Activated naive CD4-positive, alpha-beta T cell treated with anti-CD3 and anti-CD28 coated beads for 36 hours (primary cell): ENCODE measurements at places on chromosomes 3 and 15.

DNA sequence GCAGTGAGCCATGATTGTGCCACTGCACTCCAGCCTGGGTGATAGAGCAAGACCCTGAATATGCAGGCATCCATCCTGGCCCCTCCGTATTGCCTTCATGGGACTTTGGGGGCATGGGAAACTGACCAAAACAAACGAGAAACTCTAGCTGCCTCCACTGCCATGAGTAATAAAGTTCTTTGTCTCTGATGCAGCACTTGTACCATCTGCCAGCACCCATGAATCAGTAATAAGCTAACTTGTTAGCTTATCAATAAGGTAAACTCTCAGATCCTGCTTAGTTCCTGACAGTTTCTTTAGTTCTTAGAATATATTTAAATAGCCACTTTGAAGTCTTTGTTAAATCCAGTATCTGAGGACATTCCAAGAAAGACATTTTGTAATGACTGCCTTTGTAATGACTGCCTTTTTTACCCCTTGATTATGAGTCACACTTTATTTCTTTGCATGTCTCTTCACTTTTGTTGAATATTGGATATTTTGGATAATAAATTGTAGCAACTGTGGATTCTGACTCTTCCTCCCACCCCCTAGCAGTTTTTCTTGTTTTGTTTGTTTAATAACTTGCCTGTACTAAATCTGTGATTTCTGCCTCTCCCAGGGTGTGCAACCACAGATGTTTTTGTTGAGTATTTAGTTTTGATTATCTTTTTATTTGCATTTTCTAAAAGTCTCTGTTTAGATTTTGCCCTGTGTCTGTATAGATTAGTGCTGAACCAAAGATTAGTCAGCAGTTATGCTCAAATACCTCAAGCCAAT, 136.9 kb downstream of the HCN4 start:
- no peak for DNase-seq

DNA sequence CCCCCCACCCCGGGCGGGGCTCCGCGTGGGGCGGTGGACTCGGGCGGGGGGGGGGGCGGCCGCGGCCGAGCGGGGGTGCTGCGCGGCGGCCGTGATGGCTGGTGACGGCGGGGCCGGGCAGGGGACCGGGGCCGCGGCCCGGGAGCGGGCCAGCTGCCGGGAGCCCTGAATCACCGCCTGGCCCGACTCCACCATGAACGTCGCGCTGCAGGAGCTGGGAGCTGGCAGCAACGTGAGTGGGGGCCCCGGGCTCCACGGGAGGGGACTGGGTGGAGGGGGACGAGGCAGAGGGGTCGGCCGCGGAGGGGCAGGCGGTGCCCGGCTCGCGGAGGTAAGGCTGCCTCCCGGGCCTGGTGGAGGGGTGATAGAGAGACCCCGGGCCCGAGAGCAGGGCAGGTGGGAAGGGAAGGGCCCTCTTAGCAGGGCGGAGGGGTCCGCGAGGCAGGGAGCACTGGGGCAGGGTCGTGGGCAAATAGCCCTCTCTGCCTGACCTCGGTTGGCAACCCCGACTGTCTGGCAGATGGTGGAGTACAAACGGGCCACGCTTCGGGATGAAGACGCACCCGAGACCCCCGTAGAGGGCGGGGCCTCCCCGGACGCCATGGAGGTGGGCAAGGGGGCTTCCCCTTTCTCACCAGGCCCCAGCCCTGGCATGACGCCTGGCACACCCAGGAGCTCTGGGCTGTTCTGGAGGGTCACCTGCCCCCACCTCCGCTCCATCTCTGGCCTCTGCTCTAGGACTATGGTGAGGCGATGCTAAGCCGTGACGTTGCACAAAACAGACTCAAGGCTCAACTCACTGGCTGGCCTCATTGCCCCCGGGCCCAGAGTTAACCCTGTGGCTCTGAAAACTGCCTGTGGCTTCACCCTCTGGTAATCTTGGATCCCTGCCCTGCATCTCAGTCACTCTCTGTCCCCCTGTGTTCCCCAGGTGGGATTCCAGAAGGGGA, at the start of gene ECE2:
Gene ECE2, plus strand, starts transcription at position 62 of the 950 bp plus-strand sequence. Its CDS starts 132 bp downstream, at position 194.
- no peak for DNase-seq

- no peak for DNase-seq
Observed at GRCh38 chr3:39808467-39809180, 785 bp upstream of the MYRIP start.

GRCh38 chr3:76724075-76724474, 315.8 kb upstream of the ROBO2 start:
- no peak for DNase-seq

DNA sequence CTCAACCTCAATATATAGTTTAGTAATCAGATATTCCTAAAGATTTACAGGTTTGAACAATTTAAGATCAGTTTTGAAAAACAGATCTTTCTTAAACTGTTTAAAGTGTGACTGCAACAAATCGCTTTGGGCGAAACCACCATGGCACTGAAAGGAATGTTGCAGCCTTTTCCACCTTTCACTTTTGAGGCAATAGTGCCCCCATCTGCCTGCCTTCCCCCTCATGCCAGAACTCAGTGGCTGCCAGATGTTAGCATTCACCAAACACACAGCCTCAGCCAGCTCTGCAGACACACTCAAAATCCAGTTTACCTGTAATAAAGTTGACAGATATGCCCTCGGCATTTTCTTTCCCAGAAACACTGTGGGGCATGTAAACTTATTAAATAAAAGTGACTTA, 3.3 kb downstream of the LYSMD4 start:
- DNase-seq = peak; percentile 48

DNA sequence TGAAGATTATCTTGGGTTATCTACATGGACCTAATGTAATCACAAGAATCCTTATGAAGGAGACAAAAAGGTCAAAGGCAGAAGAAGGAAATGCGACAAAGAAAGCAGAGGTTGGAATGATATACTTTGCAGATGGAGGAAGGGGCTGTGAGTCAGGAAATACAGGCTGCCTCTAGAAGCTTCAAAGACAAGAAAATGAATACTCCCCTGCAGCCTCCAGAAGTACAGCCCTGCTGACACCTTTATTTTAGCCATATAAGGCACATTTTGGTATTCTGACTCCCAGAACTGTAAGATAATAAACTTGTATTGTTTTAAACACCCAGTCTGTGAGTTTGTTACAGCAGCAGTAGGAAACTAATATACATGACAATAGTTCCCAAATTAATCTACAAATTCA, 58.6 kb downstream of the SIDT1 start:
- DNase-seq = peak; percentile 11

DNA sequence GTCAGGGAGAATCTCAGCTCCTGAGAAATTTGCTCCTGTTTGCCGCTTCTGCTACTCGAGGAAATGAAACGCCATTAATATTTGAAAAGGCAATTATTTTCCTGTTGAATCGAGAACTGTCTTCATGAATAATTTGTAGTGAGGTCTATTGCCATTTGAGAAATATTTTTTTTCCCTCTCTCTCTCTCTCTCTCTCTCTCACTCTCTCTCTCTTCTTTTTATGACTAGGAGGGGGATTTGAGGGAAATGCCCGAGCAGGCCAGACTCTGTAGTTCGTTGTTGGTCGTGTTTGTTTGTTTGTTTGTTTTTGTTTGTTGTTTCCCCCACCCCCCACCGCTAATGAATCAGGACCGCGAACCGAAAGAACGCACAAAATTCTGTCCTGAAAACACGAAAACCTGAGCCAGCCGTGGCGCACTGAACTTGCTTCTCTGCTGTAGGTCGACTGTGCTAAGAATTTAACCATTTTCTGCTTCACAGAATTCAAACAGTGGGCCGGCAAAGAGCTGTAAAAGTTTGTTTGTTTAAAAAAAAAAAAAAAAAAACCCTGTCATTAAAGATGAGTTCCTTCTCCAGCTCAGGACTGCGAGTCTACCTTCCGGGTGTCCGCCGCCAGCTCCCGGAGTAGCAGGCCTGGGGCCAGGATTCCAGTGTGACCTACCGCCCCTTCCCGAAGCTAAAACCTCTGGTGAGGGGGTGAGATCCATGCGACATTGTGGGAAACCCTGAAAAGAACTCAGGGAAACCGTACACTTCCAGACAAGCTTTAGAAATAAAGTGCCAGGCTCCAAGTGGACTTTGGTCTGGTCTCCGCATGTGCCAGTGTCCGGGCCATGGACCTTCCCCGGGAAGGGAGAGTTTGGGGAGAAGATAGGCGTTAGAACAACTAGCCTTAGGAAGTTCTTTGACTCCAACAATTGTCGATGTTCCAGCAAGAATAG, 12.1 kb downstream of the ZIC4 start:
- no peak for DNase-seq

DNA sequence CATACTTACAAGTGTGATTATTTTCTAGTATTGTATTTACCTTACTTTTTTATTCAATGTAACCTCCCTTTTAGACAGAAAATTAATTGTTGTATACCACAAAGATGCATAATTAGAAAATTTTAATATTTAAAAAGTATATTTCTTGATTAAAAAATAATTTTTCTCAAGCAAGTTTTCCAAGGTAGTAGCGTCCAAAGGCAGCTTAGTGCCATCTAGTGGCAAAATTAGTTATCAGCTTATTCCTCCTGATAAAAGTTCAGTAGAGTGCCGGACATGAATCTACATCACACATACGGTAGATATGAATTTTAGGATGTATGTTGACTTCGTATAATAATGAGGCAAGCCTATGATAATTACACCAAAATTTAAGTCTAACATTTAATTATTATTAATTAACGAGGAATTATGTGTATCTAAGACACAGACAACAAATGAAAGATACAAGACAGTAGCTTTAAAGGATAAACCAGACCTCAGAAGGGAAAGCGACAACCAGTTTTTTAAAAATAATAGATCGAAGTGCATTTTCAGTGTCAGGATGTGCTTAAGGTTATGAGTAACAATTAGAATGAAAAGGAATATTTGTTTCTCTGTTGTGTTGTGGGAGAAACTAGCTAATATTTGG, 405.9 kb downstream of the ROBO1 start:
- no peak for DNase-seq

DNA sequence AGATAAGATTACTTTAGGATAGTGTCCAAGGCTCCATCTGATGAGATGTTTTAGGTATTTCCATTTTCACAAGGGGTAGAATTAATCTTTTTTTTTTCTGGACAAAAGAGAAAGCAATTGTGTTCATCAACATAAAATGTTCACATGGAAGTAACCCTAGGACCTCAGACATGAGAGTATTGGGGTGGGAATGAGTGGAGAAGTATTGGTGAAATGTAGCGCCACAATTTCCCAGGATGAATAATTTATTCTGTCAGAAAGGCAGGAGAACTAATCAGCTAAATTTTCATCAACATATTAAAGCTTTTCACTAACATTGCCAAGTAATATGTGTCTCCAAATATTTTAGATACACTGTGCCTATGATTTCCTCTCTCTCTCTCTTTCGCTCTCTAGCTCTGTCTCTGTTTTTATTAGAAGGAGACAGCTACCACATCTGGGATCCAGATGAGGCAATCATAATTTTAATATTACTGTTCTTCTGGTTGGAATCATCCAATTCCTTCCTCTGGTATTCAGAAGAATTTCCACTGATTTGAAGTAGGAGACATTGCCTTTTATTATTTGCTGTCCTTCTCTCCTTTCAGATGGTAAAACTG, 21.6 kb upstream of the ZNF280D start:
- DNase-seq = no peak

DNA sequence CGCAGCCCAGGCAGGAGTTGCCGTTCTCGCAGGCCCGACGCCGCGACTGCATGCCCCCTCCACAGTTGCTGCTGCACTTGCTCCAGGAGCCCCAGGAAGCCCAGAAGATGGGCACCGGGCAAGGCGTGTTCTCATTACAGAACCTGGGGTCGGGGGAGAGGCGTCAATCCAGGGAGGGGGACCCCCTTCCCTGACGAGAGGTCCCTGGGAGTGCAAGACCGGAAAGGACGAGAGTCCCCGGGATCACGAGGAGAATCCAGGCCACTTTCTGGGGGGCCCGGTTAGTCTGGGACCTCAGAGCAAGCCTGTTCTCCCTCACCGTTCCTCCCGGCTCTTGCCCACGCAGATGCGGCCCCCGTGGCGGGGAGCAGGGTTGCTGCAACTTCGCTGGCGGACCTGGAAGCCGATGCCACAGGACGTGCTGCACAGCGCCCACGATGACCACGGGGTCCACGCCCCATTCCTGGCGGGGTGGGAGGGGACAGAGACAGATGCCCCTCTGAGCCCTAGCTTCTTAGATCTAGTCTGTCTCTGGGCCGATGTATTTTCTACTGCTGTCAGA, 113.9 kb downstream of the SEMA5B start:
- DNase-seq = no peak

GRCh38 chr15:32669896-32670611, 28.5 kb downstream of the SCG5 start:
- DNase-seq = no peak

- DNase-seq = peak; percentile 59
Observed at GRCh38 chr3:149512073-149512782, 37.7 kb downstream of the TM4SF4 start.

DNA sequence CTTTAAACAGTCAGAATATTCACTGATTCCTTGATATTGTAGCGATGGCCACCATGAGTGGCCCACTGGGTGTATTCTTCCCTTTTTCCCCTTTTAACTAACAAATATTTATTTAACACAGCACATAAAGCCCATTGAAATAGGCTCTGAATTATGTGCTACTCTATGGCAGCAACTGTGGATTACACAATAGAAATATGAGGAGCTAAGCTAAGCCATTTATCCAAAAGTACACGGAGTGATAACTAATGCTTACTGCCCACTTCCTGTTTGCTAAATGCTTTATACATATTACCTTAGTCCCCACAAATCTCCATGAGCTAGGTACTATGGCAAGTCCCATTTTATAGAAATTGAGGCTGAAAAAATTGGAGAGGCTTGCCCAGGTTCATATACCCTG, 17.9 kb downstream of the ILDR1 start:
- no peak for DNase-seq

DNA sequence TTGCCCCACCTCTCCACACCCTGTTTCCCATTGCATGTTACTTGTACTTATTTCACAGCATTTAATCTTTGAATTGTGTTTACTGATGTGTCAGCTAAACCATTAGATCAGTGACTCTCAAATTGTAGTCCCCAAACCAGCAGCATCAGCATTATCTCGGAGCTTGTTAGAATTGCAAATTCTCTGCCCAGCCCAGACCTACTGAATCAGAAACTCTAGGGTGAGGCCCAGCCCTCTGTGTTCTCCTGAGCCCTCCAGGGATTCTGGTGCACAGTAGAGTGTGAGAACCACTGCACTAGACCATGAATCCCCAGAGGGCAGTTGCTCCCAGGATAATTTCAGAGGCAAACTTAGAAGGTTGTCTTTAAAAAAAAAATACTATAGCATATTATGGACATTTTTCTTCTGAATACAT, 13.0 kb downstream of the PLD1 start:
- DNase-seq = no peak

DNA sequence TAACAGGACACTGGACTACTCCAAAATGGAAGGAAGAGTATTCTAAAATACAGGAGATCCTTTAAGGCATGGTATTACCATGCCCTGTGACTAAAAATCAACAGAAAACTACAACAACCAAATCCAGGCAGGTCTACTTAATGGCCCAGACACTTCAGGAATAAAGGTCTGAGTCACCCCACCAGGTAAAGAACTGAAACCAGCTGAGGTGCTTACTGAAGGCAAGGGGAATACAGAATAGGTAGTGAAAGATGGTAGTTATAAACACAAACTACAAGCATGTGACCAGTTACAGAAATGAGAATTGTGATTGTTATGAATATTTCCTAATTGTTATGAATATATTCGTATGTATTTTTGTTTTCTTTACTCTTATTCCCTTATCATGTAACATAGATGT, 13.4 kb downstream of the IFT57 start:
- DNase-seq = peak; percentile 13
